ENCODE measurements at places on chromosomes 3 and 15.
A peak's percentile ranks its signal among the peaks of the same experiment; 100 is the strongest.

DNA sequence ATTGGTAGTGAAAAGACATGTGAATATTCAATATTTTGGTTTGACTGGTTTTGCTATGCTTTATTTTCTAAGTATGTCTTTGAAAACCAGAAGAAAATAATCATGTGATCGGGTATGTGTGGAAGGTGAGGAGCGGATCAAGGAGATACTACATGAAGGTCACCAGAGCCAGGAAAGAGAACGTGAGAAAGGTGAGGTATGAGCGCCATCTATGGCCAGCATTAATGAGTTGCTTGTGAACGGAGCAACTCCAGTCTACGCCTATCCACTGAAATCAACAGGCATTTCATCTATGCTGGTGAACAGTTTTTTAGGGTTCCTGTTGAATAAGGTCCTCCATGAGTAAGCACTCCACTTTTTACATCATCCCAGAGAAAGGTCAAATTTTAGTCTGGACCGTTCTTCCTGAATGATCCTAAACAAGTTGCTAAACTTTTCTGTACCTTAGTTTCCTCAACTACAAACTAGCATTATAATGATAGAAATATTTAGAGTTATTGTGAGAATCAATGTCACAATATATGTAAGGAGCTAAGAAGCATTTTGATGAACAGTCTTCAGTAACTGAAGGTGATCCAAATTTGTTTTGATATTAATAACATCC is 1435.2 kb upstream of the CADM2 start:
- DNase-seq: no peak

DNA sequence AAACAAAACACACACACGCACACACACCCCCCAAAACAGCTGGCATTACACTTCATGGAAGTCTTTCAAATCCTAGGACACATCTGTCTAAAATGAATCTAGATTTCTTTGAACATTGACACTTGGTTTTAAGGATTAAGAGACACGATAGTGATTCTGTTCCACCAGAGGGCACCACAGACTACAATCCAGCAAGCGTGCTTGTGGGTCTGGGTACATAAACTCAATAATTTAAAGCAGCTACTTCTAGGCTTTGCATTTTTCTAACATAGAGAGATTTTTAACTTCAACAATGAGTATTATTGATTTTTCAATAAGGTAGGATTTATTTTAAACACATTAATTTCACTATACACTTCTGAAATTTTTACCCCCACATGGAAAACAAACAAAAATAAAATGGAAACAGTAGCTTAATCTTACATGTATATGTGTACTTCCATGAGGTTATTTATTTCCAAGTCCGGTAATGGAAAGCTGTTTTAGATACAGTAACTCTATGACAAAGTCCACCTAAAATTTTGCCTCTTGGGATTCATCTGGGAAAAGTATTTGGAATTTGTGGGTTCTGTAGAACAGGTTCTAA is 564.0 kb upstream of the TGFBR2 start:
- peak; percentile 7 for DNase-seq

DNA sequence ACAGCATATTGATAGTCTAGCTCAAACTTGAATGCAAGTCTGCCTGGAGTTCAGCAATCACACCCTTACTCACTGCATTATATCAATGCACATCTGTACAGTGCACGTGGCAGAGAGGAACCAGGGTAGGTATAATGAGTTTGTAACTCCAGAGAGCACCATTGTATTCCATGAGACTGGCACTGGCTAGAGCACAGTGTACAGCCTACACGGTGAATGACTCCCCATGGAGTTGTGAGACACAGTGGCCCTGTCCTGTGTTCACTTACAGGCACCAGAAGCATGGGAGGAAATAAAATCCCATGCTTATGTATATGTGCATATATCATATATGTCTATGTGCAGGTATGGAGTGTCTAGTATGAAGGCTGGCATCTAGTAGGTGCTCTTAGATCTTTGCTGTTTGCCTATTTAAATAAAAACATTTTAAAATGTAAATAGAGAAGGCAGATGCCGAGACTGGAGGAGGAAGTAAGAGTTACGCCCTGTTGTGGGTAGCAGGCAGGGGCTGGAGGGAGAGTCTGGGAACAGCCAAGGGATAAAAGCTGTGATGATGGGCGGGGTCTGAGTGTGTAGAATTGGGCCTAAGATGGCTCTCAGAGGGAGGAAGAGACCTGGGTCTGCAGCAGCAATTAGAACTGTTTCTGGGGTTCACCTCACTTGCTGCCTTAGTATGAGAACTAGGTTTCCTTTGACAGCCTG is 360.7 kb upstream of the ICE2 start:
- DNase-seq: no peak

GRCh38 chr3:124276133-124276532 is 284.2 kb upstream of the ROPN1 start:
- no peak for DNase-seq

DNA sequence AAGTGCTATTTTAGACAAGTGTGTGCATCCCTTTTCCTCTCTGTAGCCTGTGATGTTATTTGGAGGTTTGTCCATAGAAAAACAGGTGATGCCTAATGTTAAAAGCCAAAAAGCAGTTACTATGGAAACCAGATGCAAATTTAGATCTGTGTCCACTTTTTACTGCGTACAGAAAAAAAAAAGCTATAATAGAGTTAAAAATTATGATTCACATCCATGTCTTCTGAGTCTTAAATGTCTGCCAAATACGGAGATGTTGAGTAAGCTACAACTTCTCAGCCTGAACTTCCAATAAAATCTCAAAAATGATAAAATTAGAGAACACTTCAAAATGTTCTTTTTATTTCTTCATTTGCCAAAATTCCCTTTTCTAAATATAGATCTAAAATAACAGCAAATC is 74.2 kb upstream of the GAP43 start:
- DNase-seq: no peak

DNA sequence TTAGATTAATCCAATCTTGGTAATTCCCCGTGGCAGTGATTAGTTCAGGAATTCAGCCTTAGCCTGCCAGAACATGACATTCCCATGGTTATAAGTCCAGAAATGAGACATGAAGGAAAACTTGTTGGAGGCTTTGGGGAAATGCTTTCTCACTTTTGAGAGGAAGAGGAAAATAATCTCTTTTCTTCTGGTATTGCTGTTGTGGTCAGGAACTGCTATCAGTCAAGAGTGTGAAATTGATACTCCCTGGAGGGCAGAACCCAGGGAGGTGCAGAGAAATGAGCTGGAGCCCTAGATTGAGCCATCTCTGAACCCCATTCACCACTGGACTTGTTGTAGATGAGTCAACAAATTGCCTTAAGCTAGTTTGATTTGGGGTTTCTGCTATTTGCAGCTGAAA is 38.6 kb upstream of the APH1B start:
- DNase-seq: peak; percentile 32

DNA sequence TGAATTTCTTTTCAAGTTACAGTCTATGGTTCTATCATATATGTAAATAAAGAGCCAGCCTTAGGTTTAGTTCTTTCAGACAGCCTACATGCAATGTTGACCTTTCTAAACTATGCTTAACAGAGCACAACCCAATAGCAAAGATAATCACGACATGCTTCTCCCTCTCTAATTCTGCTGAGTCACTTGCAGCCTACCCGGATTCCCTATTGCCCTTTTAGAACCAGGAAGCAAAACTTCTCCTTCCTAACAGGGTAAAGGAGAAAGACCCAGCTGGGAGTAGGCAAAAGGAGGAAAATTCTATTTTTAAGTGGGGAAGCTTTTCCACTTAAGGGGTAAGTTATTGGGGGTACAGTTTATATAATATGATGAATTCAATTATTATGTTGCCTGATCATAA is 79.3 kb downstream of the SLC7A14 start:
- DNase-seq: no peak

DNA sequence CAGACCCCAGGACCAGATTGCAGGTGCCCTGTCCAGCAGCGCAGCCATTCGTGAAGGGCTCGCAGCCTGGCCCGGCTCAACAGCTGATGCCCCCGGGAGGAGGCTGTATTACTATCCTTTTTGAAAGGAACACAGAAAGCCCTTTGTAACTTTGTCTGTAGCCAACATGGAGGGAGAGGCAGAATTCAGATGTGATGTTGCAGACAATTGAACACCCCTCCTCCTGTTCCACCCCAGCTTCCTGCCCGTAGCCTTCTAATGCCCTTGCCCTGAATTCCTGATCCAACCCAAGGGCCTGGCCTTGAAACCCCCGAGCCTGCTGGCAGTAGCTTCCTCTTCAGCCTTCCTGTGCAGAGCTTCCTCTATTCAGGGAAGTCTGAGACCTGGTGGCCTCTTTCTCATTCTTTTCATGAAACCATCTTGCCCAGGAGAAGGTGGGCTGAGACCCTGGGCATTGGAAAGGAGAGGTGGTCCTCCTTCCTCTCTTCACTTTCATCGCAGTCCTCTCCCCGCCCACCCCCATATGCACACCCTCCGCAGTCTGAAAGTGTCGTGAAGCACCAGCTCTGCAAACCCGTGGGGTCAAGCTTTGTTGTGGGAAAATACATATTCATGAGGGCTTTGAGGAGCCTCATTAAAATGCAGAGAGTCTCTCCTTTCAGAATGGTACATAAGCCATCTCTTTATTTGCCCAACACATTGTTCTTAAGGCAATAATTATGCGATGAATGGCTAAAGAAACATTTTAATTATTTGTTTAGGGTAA is 109.2 kb downstream of the APBA2 start:
- DNase-seq: no peak

- no peak for DNase-seq
Measured at GRCh38 chr15:53331328-53332190, 427.9 kb downstream of the WDR72 start.

- DNase-seq: no peak
Measured at GRCh38 chr3:133479895-133480669, 80.2 kb downstream of the BFSP2 start.

- DNase-seq: peak; percentile 84
Measured at GRCh38 chr3:52277071-52277964, 1.1 kb downstream of the WDR82 start.

- no peak for DNase-seq
Measured at GRCh38 chr15:41279535-41280283, 48.6 kb downstream of the CHP1 start.

GRCh38 chr15:68333775-68334470 is 56.4 kb downstream of the FEM1B start:
- DNase-seq: no peak

DNA sequence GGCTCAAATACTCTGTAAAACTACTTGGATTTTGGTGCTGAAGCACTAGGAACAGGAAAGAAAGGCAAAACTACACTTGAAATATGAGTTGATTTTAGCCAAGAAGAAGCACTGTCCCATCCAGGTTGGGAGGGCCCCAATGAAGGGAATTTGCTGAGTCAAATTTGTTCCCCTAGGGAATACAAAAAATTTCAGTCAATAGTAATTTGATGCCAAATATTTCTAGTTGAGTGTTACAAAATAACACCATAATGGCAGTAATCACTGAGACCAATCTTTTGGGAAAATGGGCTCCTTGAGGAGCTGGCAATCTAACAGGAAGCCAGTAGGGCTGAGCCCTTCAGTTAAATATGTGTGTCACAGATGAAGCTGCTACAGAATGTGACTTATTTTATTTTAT is 896.9 kb downstream of the DIPK2A start:
- DNase-seq: no peak

DNA sequence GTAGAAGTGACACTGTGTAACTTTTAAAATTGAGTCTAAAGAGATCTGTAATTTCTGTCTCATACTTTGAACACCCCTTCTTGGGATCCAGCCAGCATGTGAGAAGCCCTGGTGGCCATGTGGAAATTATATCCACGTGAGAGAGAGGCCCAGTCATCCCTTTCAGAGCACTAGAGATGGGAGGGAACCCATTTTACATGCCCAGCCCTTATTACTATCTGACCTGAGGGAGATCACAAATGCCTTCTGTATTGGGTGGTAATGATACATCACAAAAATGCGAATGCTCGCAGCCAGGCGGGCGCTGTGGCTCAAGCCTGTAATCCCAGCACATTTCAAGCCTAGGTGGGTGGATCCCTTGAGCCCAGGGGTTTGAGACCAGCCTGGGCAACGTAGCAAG is 27.3 kb upstream of the TRAK1 start:
- no peak for DNase-seq

GRCh38 chr15:46344915-46345314 is 710.1 kb downstream of the SQOR start:
- DNase-seq: no peak

DNA sequence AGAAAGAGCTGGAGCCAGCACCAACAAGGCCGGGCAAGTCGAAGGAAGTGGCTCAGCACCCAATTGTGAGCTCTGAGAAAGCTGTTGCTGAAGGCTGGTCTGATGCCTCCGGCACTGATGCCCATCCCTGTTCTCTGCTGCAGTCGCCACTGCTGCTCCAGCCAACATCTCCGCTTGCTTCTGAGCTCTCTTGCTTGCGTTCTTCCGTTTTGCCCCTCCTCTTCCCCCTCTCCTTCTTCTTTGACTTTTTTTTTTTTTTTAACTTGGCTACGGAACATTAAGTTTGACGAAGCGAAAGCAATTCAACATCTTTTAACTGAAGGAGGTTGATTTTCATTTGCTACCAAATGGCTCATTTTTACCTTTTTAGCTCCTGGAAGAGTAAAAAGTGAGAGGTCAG is 442.9 kb downstream of the MCTP2 start:
- DNase-seq: no peak

- DNase-seq: no peak
Measured at GRCh38 chr3:180265551-180265950, 228.8 kb upstream of the PEX5L start.

DNA sequence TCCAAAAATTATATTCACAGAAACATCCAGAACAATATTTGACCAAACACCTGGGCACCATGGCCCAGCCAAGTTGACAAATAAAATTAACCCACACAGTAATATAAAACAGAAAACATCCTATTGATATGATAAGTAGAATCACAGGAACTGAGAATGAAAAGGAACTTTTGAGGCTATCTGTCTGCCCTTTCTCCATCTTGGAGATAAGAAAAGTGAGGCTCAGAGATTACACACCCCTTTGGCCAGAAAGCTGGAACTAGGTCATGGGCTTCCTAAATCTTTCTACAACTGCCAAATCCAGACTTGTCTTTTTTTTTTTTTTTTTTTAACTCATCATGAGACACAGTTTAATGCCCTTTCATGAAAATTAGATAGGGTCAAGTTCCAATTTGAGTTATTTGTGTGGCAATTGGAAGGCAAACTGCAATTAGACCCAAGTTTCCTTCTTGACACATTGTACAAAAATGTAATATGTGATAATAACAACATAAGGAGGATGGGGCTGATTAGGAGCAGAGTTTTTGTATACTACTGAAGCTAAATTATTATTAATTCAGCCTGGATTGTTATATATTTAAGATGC is 137.2 kb downstream of the RPL22L1 start:
- no peak for DNase-seq

- DNase-seq: no peak
Measured at GRCh38 chr15:84151205-84151931, 84.2 kb upstream of the GOLGA6L4 start.

DNA sequence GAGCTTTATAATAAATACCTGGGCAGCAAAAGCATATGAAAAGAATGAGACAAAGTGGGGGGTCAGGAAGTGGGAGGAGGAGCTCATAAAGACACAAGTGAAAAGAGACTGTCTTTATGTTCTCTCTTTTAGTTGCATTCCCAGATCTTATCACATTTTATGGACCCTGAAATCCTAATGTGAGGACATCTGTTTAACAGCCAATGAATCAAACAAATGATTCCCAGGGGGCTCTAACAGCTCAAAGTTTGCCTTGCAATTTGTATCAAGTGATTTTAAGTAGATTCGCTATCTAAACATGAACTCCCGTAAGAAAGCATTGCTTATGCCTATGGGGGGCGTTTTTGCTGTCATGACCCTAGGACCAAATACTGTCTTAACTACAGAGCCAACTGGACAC is 332.3 kb upstream of the CNTN4 start:
- no peak for DNase-seq

- no peak for DNase-seq
Measured at GRCh38 chr15:88174571-88174970, 82.0 kb downstream of the NTRK3 start.

- DNase-seq: no peak
Measured at GRCh38 chr15:80600626-80601025, 94.5 kb upstream of the ABHD17C start.

All from stimulated activated CD8-positive, alpha-beta memory T cell treated with anti-CD3 and anti-CD28 coated beads, Interleukin-7, amount 100 ng/mL, for 48 hours (primary cell).